ENCODE measurements at places on chromosomes 3 and 15.

DNA sequence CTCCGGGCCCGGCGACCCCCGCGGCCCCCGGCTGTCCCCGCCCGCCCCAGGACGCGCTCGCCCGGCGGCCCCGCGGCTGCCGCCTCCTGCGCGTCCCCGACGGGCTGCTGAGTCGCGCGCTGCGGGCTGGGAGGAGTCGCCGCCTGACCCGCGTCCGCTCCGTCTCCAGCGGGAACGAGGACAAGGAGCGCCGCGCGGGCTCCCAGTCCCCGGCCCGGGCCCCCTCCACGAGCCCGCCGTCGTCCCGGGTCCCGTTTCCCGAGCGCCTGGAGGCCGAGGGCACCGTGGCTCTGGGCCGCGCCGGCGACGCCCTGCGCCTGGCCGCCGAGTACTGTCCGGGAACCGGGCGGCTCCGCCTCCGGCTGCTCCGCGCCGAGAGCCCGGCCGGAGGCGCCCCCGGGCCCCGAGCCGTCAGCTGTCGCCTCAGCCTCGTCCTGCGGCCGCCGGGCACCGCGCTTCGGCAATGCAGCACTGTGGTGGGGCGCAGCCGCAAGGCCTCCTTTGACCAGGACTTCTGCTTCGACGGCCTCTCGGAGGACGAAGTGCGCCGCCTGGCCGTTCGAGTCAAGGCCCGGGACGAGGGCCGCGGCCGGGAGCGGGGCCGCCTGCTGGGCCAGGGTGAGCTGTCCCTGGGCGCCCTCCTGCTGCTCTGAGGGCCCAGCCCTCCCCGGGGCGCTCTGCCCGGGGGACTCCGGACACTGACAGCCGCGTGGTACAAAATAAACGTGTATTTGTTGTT, 1.5 kb downstream of the C2CD4A start:
- DNase-seq = peak; percentile 60

DNA sequence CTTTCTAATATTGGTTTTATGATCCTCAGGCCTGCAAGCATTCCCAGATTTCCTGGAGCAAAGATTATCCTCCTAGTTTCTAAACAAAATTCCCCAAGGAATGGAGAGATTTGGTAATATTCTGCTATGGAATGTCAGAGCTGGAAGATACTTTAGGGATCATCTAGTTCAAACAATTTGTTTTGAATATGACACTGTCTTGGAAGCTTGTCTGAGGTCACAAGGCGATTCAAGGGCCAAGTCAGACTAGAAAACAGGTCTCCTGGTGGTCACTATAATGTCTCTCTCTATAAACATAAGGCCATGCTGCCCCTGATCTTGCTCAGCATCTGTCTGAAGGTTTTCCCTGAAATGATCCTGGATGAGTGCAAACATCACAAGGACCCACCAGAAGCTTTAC, 143.4 kb upstream of the BCL6 start:
- no peak for DNase-seq

DNA sequence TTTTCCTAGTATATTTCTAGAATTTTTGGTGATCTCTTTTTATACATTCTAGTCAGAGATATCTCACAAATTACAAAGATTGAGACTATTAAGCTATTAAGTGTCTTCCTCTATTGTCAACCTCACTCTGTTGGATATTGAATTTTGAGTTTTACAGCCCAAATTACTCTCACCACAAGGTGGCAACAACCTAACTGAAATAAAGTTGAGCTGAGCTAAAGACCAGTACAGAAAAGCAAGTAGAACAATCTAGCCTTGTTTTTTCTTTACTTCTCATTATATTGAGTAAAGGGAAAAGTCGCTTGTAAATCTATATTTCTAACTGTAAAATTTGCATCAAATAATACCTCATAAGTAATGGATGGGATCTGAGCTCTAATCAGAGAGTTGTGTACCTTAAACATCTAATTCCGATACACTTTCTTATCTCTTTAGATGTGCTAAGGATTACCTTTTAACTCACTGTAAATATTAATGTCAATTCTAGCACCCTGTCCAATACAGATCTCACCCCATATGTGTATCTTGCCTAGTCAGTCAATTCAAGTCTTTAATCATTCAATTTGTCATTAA, 13.6 kb upstream of the COMMD2 start:
- DNase-seq = peak; percentile 22

- DNase-seq = no peak
These were observed 136.6 kb downstream of the TMCC1 start for GRCh38 chr3:129756871-129757270.

GRCh38 chr3:72746430-72747411, 101.5 kb downstream of the SHQ1 start:
- DNase-seq = no peak

DNA sequence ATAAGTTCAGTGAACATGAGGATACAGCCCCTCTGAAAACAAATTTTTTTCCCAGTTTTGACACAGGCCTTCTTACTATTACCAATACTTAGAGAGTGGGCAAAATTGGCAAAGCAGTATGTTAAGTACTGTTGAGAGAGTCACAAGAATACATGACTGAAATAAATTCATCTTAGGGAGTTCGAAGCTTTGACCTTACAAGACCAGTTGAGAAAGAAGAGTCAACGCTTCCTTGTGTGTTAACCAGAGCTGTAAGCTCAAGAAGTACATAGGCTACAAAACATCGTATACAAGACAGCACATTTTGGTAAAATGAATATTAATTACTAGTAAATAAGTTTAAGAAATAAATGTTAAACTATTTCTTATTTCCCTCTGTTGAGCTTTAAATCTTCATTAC, 164.4 kb upstream of the RORA start:
- no peak for DNase-seq

GRCh38 chr3:186259612-186260383, 102.2 kb downstream of the DGKG start:
- DNase-seq = peak; percentile 77

DNA sequence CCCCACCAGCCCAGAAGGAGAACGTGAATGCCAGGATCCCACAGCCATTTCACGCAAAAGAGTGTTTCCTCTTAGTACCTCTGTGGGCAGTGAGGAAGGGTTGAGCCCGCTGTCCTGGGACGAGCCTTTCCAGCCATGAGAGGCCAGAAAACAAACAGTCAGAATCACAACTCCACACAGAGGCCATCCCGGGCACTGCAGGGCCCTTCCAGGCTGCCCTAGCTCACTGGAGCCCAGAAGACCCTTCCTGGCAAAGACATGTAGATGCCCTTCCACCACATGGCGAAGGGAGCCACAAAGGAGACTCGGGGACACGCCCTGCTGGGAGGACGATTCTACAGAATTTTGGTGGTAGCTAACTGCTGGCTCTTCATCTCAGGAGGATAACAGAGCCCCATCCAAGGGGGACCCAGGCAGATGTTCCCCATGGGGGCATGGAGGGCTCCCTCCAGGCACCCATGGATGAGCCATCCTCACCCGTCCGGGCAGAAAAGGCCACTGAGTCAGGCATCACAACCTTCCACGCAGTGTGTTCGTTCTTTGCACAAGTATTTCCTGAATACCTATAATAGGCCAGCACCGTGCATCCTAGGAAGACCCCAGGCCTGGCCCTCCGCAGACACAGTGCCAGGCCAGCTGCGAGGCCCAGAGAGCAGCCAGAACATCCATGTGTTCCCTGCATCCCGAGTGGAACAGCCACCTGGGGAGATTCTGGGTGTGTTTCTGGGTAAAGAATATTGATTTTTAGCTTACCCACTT, 47.2 kb downstream of the SLC12A8 start:
- no peak for DNase-seq
